ENCODE measurements at places on chromosomes 12 and 14. TPM values are rescaled to one million over a fixed set of nuclear protein-coding genes. Genes with fewer than 3 reads are reported as not detected.

DNA sequence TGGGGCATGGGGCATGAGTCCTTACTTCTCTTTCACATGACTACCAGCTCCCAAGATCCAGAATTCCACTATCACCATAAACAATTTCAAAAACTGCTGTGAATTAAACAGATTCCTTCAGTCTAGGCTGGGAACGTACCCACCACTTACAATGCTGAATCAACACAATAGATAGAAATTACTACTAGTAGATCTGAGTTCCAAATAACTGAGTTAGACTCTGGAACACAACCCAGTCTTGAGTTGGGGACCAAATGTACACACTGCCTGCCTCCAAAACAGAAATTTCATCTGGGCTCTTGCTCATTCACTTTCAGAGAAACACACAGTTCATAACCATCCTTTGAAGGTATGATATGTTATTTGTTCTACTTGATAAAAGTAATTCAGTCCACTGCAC lies 8.9 kb downstream of the CORO1C start:
- no peak for DNase-seq
- H3K4me3 ChIP-seq, result no peak overlapping the region
- no peaks in the 10 kb centered on the region for H3K36me3 ChIP-seq
- H3K4me1 ChIP-seq, result peaks cover 17% of the 10 kb centered on the region
- no peaks in the 10 kb centered on the region for H3K27me3 ChIP-seq
- no peak overlapping the region for H3K27ac ChIP-seq

Gene KLRC2
- not detected for total RNA-seq

Gene TAS2R8
- not detected for total RNA-seq

Gene HPD
- total RNA-seq, result not detected

DNA sequence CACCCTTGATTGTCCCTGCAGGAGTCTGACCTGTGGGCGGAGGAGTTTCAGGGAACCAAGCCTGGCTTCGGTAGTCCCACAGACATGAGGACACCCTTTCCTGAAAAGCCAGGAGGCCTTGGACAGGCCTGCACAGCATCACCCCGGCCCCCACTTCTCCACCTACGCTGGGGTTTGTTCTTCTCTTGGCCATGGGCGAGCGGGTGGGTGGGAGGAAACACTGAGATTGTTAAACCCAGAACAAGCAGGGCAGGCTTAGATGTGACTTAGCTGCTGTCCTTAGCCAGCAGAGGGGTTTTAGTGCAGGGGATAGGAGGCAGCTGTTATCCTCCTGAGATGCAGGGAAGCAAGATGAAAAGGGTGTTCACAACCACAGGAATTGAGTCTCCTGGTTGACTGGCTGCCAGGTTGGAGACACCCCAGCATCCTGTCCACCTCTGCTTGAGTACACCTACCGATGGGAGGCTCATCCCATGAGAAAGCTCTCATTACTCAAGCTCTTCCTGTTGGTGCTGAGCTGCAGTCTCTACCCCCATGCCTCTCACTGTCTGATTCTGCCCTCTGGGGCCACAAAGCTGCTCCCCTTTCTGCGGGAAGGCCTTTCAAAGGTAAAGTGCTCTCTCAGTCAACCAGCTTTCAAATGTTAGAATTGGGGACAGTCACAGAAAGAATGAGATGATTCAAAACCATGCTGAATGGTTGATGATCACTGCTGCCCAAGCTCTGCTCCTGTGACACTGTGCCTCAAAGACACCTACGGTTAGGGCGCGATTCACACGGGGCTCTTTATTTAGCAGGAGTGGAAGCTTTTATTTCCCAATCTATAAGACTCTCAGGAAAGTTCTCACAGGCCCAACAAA lies 86.3 kb downstream of the IRF2BPL start:
- no peak overlapping the region for H3K4me3 ChIP-seq
- H3K27me3 ChIP-seq, result no peaks in the 10 kb centered on the region
- H3K27ac ChIP-seq, result no peak overlapping the region
- H3K36me3 ChIP-seq, result no peaks in the 10 kb centered on the region

GRCh38 chr12:4191642-4192041 lies 81.9 kb upstream of the CCND2 start:
- no peak overlapping the region for H3K27ac ChIP-seq
- no peak for DNase-seq
- H3K27me3 ChIP-seq, result no peaks in the 10 kb centered on the region
- no peaks in the 10 kb centered on the region for H3K4me1 ChIP-seq
- no peak overlapping the region for H3K4me3 ChIP-seq

- no peak for DNase-seq
- H3K4me3 ChIP-seq, result no peak overlapping the region
- no peaks in the 10 kb centered on the region for H3K4me1 ChIP-seq
- no peak overlapping the region for H3K27ac ChIP-seq
- no peaks in the 10 kb centered on the region for H3K36me3 ChIP-seq
Measured at GRCh38 chr12:115569345-115570068, 708.0 kb downstream of the MED13L start.

Gene KRT78
- total RNA-seq, result not detected

GRCh38 chr12:11897923-11898322 lies 172.8 kb upstream of the BCL2L14 start:
- no peaks in the 10 kb centered on the region for H3K36me3 ChIP-seq
- H3K4me3 ChIP-seq, result no peak overlapping the region
- no peak overlapping the region for H3K27ac ChIP-seq
- no peak for DNase-seq
- no peaks in the 10 kb centered on the region for H3K27me3 ChIP-seq
- H3K4me1 ChIP-seq, result peaks cover 12% of the 10 kb centered on the region

Gene OR4E2
- not detected for total RNA-seq

DNA sequence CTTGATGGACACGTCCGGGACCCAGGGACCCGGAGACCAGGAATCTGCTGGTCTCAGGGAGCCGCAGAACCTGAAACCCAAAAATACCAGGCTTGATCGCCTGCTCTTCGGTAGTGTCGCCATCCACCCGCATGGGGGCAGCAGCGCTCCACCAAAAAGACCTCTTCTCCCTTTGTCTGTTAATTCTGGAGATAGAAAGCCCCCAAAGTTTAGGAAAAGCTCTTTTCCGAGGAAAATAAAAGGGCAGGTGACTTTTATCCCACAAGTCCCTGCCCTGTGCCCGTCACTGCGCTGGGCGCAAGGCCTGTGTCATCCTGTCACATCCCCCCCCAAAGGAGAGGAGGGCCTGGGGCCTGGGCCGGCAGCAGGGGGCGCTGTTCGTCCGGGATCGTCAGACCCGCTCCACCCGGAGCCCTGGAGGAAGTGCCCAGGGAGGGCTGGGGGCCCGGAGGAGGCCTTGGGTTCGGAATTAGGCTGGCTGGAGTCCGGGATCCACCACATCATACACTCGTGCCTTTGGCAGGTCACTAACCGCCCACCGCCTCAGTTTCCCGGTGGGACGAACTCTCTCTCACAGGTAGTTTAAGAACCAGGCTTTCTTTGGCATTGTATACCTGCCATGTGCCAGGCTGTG lies 31.9 kb downstream of the DAD1 start:
- H3K4me3 ChIP-seq, result peak overlapping the region; percentile 7
- peak overlapping the region; percentile 100 for H3K27ac ChIP-seq
- DNase-seq, result peak; percentile 93
- no peaks in the 10 kb centered on the region for H3K27me3 ChIP-seq
- no peaks in the 10 kb centered on the region for H3K36me3 ChIP-seq
- H3K4me1 ChIP-seq, result peaks cover 85% of the 10 kb centered on the region

Gene MGP
- 0.81 TPM for total RNA-seq

Data from B cell (primary cell).